ENCODE measurements at places on chromosomes 11 and 22. TPM values are rescaled to one million over a fixed set of nuclear protein-coding genes. Genes with fewer than 3 reads are reported as not detected.
A peak's percentile ranks its signal among the peaks of the same experiment; 100 is the strongest.

OR8G1 gene
- not detected for total RNA-seq

PHF21B gene
- total RNA-seq: not detected

C1QTNF4 gene
- total RNA-seq: 0.44 TPM

HYLS1 gene
- total RNA-seq: 8.2 TPM

DDI1 gene
- not detected for total RNA-seq

RPS6KA4 gene
- total RNA-seq: 38.7 TPM

UPK2 gene
- total RNA-seq: not detected

SLC1A2 gene
- total RNA-seq: 0.08 TPM

GRCh38 chr11:91906871-91907624 lies 317.6 kb upstream of the FAT3 start:
- H3K27ac ChIP-seq: no peak overlapping the region
- no peak overlapping the region for H3K4me3 ChIP-seq
- H3K27me3 ChIP-seq: no peaks in the 10 kb centered on the region
- no peak for DNase-seq
- no peaks in the 10 kb centered on the region for H3K4me1 ChIP-seq

GRCh38 chr11:69553416-69554357 lies 72.2 kb downstream of the LINC01488 start:
- peaks cover 17% of the 10 kb centered on the region for H3K4me1 ChIP-seq
- DNase-seq: no peak
- H3K4me3 ChIP-seq: no peak overlapping the region
- H3K27me3 ChIP-seq: no peaks in the 10 kb centered on the region
- H3K27ac ChIP-seq: no peak overlapping the region
- no peaks in the 10 kb centered on the region for H3K36me3 ChIP-seq

DNA sequence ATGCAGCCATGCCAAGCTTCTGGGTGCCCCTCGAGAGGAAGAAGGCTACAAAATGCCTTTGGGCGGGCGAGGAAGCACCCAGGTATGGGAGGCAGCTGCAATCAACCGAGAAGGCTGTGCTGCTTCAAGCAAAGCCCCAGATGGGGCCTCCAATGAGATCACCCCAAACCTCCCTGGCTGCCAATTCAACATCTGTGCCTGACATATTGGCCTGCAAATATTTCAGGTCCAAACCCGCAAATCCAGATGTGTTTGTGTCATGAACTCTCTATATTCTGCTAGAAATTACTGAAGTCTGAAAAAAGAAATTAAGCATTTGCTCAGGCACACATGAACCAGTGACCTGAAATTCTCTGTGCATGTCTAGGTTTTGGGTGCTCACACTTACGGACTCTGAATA lies 78.8 kb upstream of the RCN1 start:
- DNase-seq: no peak
- no peak overlapping the region for H3K4me3 ChIP-seq
- no peaks in the 10 kb centered on the region for H3K36me3 ChIP-seq
- no peaks in the 10 kb centered on the region for H3K4me1 ChIP-seq

DNA sequence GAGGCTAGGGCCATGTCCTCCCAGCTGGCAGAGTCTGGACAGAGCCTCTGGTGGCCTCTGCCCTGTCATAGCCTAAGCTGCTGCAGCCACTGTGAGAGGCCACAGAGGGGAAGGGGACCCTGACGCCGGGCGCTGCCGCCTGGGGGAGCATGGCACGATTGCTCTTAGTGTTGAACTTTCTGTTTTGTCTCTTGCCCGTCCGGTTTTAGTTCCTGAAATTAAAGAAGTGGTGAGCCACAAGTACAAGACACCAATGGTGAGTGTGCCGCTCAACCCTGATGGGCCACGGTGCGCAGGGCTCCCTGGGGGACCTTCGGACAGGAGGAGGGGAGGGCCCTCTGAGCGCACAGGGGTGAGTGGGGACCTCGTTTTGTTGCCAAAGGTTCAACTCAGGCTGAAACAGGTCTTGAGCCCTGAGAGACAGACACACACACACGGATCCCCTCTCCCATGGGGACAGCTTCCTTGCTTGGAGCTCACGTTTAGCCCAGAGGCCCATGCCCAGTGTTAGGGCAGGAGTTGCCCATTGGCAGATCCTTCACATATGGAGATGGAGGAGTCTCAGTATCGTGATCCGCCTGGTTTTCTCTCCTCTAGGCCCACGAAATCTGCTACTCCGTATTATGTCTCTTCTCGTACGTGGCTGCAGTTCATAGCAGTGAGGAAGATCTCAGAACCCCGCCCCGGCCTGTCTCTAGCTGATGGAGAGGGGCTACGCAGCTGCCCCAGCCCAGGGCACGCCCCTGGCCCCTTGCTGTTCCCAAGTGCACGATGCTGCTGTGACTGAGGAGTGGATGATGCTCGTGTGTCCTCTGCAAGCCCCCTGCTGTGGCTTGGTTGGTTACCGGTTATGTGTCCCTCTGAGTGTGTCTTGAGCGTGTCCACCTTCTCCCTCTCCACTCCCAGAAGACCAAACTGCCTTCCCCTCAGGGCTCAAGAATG lies 23.8 kb downstream of the MYBPC3 start:
- no peak overlapping the region for H3K27ac ChIP-seq
- H3K4me1 ChIP-seq: no peaks in the 10 kb centered on the region
- no peaks in the 10 kb centered on the region for H3K27me3 ChIP-seq
- H3K36me3 ChIP-seq: peaks cover 47% of the 10 kb centered on the region
- no peak for DNase-seq
- no peak overlapping the region for H3K4me3 ChIP-seq

GRCh38 chr11:65588199-65589054 lies 7.2 kb downstream of the KCNK7 start:
- H3K4me3 ChIP-seq: no peak overlapping the region
- peak; percentile 78 for DNase-seq
- H3K27me3 ChIP-seq: no peaks in the 10 kb centered on the region
- peak overlapping the region; percentile 57 for H3K27ac ChIP-seq

GRCh38 chr22:20857247-20857643 lies 1.4 kb downstream of the PI4KA start:
- DNase-seq: no peak
- no peaks in the 10 kb centered on the region for H3K36me3 ChIP-seq
- no peaks in the 10 kb centered on the region for H3K27me3 ChIP-seq
- no peak overlapping the region for H3K27ac ChIP-seq

- no peak for DNase-seq
- no peaks in the 10 kb centered on the region for H3K36me3 ChIP-seq
- H3K4me1 ChIP-seq: no peaks in the 10 kb centered on the region
- no peak overlapping the region for H3K4me3 ChIP-seq
- no peak overlapping the region for H3K27ac ChIP-seq
Measured at GRCh38 chr11:80702264-80702663, 1261.4 kb upstream of the TENM4 start.

GRCh38 chr11:88188932-88189253 lies 13.7 kb upstream of the RAB38 start:
- H3K27ac ChIP-seq: no peak overlapping the region
- no peaks in the 10 kb centered on the region for H3K27me3 ChIP-seq
- DNase-seq: no peak
- H3K4me1 ChIP-seq: no peaks in the 10 kb centered on the region

- H3K36me3 ChIP-seq: peaks cover 40% of the 10 kb centered on the region
- no peaks in the 10 kb centered on the region for H3K27me3 ChIP-seq
- no peak overlapping the region for H3K4me3 ChIP-seq
- DNase-seq: peak; percentile 47
- H3K27ac ChIP-seq: no peak overlapping the region
Measured at GRCh38 chr22:41873391-41873790, 40.5 kb downstream of the SREBF2 start.

DNA sequence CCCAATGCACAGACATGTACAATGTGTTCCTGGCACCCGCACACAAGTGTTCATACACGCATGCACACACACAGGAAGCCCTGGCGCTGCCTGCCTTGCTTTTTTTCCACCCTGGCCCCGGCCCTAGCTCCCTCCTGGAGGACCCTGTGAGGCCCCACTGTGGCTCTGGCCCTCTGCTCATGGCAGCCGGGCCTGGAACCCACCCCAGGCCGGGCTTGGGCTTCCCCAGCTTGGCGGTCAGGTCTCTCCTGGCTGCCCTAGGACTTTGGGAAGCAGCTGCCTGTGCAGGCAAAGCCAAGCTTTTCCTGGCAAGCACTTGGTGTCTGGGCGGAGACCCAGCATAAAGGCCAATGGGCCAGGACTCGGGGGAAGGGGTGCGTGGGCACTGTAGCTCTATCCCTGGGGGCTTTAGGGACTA lies 30.5 kb downstream of the CD82 start:
- no peaks in the 10 kb centered on the region for H3K27me3 ChIP-seq
- no peak overlapping the region for H3K4me3 ChIP-seq
- peak overlapping the region; percentile 83 for H3K27ac ChIP-seq
- peak; percentile 60 for DNase-seq
- peaks cover 96% of the 10 kb centered on the region for H3K4me1 ChIP-seq
- no peaks in the 10 kb centered on the region for H3K36me3 ChIP-seq

DNA sequence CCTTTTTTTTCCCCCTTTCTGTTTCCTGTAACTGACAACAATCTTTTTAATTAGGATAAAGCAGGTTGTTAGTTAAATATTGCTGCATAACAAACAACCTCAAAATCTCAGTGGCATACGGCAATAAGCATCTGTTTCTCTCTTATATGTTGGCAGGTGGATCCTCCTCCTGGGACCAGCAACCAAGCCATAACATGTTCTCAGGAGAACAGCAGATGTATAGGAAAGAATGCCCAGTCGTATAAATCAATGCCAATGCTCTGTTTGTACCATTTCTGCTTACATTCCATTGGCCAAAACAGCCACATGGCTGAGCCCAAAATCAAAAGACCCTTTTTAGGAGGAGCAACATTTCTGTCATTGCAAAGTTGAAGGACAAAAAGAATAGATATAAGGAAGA lies 445.7 kb downstream of the AASDHPPT start:
- no peaks in the 10 kb centered on the region for H3K36me3 ChIP-seq
- H3K27ac ChIP-seq: no peak overlapping the region
- H3K4me3 ChIP-seq: no peak overlapping the region
- no peaks in the 10 kb centered on the region for H3K27me3 ChIP-seq
- H3K4me1 ChIP-seq: no peaks in the 10 kb centered on the region

GRCh38 chr22:33563220-33563964 lies 356.9 kb downstream of the LARGE1 start:
- no peak overlapping the region for H3K4me3 ChIP-seq
- no peak overlapping the region for H3K27ac ChIP-seq
- DNase-seq: no peak
- H3K36me3 ChIP-seq: no peaks in the 10 kb centered on the region
- H3K27me3 ChIP-seq: no peaks in the 10 kb centered on the region

DNA sequence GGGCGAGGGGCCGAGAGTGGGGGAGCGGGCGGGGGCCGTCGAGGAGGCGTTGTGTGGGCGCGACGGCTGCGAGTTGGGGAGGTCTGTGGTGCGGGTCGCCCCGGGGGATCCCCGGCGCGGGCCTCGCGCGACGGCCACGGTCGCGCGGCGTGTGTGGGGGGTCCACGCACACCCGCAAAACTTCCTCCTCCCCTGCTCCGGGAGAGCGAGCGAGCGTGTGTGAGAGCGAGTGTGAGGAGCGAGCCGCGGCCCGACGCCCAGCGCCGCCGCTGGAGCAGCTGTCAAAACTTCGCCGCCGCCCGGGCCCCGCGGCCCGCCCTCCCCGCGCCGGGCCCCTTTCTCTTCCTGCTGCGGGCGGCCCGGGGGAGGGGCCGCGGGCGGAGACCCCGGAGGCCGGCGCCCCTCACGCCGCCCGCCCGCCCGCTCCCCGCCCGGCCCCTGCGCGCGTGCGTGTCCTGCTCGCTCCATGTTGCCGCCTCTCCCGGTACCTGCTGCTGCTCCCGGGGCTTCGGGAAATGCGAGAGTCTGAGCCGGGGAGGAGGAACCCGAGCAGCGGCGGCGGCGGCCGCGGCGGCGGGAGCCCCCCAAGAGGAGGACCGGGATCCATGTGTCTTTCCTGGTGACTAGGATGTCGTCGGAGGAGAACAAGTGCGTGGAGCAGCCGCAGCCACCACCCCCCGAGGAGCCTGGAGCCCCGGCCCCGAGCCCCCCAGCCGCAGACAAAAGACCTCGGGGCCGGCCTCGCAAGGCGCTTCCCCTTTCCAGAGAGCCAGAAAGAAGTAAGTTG lies 9.0 kb upstream of the CCT8L2 start:
- no peak overlapping the region for H3K4me3 ChIP-seq
- no peak for DNase-seq
- no peaks in the 10 kb centered on the region for H3K4me1 ChIP-seq
- no peak overlapping the region for H3K27ac ChIP-seq
- no peaks in the 10 kb centered on the region for H3K36me3 ChIP-seq

- no peaks in the 10 kb centered on the region for H3K4me1 ChIP-seq
- peaks cover 5% of the 10 kb centered on the region for H3K27me3 ChIP-seq
- H3K4me3 ChIP-seq: no peak overlapping the region
- H3K27ac ChIP-seq: no peak overlapping the region
- no peaks in the 10 kb centered on the region for H3K36me3 ChIP-seq
Measured at GRCh38 chr11:19589567-19590260, 122.9 kb upstream of the NAV2 start.

DNA sequence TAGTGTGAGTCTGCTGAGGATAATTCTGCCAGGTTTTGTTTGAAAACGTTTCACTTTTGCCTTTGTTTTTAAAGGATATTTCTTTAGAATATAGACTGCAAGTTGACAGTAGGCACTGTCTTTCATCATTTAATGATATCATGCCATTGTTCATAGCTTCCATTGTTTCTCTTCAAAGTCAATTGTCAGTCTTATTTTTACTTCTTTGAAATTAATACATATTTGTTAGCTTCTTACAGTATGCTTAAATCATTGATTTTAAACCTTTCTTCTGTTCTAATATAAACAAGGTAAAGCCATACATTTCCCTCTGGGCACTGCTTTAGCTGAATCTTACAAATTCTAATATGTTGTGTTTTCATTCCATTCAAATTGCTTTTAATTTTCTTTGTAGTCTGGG lies 62.3 kb upstream of the PARVA start:
- no peaks in the 10 kb centered on the region for H3K4me1 ChIP-seq
- DNase-seq: no peak
- no peaks in the 10 kb centered on the region for H3K27me3 ChIP-seq
- no peak overlapping the region for H3K27ac ChIP-seq
- H3K36me3 ChIP-seq: no peaks in the 10 kb centered on the region

GRCh38 chr11:94224078-94224477 lies 80.3 kb upstream of the IZUMO1R start:
- DNase-seq: no peak
- H3K27ac ChIP-seq: no peak overlapping the region
- H3K27me3 ChIP-seq: no peaks in the 10 kb centered on the region
- H3K4me3 ChIP-seq: no peak overlapping the region
- no peaks in the 10 kb centered on the region for H3K4me1 ChIP-seq
- no peaks in the 10 kb centered on the region for H3K36me3 ChIP-seq

GRCh38 chr11:72454791-72455190 lies 20.5 kb upstream of the CLPB start:
- H3K4me1 ChIP-seq: no peaks in the 10 kb centered on the region
- H3K4me3 ChIP-seq: no peak overlapping the region
- H3K27me3 ChIP-seq: no peaks in the 10 kb centered on the region
- no peaks in the 10 kb centered on the region for H3K36me3 ChIP-seq
- DNase-seq: no peak

DNA sequence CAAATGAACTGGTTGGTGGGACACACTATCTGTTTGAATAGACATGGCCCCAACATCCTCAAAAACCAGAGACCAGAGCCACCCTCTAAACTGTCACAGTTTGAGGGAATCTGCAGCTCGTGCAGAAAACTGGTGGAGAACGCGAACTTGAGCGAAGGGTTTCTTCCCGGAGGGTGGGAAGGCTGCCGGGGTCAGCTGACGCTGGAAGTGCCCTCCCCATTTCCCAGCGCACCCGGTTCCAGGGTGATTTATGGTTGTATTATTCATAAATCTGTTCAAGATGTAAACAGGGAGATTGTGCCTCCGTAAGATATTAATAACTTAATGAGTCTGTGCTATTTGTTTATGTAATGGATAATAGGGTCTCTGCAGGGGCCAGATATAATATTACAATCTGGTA lies 1396.7 kb downstream of the BRD1 start:
- H3K27me3 ChIP-seq: no peaks in the 10 kb centered on the region
- H3K27ac ChIP-seq: no peak overlapping the region
- H3K4me1 ChIP-seq: no peaks in the 10 kb centered on the region
- H3K4me3 ChIP-seq: no peak overlapping the region
- no peaks in the 10 kb centered on the region for H3K36me3 ChIP-seq

All from CD4-positive, alpha-beta memory T cell (primary cell).